ENCODE measurements at places on chromosomes 2 and 18. TPM values are rescaled to one million over a fixed set of nuclear protein-coding genes. Genes with fewer than 3 reads are reported as not detected.

- H3K4me3 ChIP-seq, result no peak overlapping the region
- H3K36me3 ChIP-seq, result peaks cover 7% of the 10 kb centered on the region
- H3K27me3 ChIP-seq, result no peaks in the 10 kb centered on the region
- no peak overlapping the region for H3K27ac ChIP-seq
- DNase-seq, result no peak
- H3K4me1 ChIP-seq, result no peaks in the 10 kb centered on the region
Observed at GRCh38 chr2:179939259-179939658, 67.8 kb downstream of the CWC22 start.

- H3K27ac ChIP-seq, result no peak overlapping the region
- no peak for DNase-seq
- no peaks in the 10 kb centered on the region for H3K36me3 ChIP-seq
- H3K4me3 ChIP-seq, result no peak overlapping the region
- H3K27me3 ChIP-seq, result peaks cover 9% of the 10 kb centered on the region
- H3K4me1 ChIP-seq, result no peaks in the 10 kb centered on the region
Observed at GRCh38 chr2:45261746-45262145, 252.5 kb upstream of the SIX2 start.

GRCh38 chr2:147500819-147501395 lies 343.9 kb upstream of the ACVR2A start:
- no peaks in the 10 kb centered on the region for H3K4me1 ChIP-seq
- H3K27ac ChIP-seq, result no peak overlapping the region
- H3K36me3 ChIP-seq, result no peaks in the 10 kb centered on the region
- no peak for DNase-seq
- no peak overlapping the region for H3K4me3 ChIP-seq

DNA sequence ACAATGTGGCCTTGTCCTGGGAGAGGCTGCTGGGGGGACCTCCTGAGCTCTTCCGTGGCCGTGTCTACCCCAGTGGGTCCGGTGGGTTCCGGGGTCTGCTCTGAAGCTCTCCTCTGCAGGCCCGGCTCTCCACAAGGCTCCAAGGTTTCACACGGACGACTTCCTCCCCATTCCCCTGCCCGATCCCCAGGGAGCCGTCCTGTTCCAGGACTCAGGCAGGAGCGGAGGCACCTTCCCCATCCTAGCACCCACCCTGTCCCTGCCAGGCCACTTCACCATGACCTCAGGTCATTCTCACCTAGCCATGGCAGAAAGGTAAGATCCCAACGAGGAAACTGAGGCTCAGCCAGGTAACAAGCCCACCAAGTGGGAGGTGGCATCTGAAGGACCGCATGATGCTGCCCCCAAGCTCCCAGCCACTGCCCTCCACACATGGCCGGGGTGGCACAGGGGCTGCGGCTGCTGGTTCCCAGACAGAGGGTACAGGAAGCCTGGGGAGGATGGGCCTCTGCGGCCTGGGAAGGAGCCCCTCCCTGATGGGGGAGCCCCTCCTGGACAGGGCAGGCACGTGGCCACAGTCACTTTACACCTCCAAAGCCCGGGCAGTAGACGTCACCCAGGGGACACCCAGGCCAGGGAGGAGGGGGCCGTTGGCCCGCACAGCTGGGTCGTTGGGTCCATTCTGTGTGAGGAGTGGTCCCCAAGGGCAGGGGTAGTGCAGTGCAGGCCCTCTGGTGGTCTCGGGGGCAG lies 274.0 kb downstream of the NDUFA10 start:
- no peaks in the 10 kb centered on the region for H3K27me3 ChIP-seq
- H3K36me3 ChIP-seq, result no peaks in the 10 kb centered on the region
- H3K4me1 ChIP-seq, result no peaks in the 10 kb centered on the region
- no peak overlapping the region for H3K4me3 ChIP-seq
- DNase-seq, result no peak

- peak; percentile 36 for DNase-seq
- H3K27me3 ChIP-seq, result no peaks in the 10 kb centered on the region
- no peak overlapping the region for H3K4me3 ChIP-seq
- H3K4me1 ChIP-seq, result no peaks in the 10 kb centered on the region
- H3K27ac ChIP-seq, result no peak overlapping the region
Observed at GRCh38 chr2:102591491-102592045, 27.8 kb upstream of the SLC9A2 start.

GRCh38 chr2:190583507-190584337 lies 49.2 kb upstream of the NEMP2 start:
- no peaks in the 10 kb centered on the region for H3K27me3 ChIP-seq
- no peak overlapping the region for H3K4me3 ChIP-seq
- H3K4me1 ChIP-seq, result no peaks in the 10 kb centered on the region
- no peak overlapping the region for H3K27ac ChIP-seq
- DNase-seq, result peak; percentile 28

- H3K27ac ChIP-seq, result no peak overlapping the region
- DNase-seq, result no peak
- no peaks in the 10 kb centered on the region for H3K36me3 ChIP-seq
- no peaks in the 10 kb centered on the region for H3K27me3 ChIP-seq
- no peaks in the 10 kb centered on the region for H3K4me1 ChIP-seq
Observed at GRCh38 chr2:77443076-77443475, 79.1 kb downstream of the LRRTM4 start.

DNA sequence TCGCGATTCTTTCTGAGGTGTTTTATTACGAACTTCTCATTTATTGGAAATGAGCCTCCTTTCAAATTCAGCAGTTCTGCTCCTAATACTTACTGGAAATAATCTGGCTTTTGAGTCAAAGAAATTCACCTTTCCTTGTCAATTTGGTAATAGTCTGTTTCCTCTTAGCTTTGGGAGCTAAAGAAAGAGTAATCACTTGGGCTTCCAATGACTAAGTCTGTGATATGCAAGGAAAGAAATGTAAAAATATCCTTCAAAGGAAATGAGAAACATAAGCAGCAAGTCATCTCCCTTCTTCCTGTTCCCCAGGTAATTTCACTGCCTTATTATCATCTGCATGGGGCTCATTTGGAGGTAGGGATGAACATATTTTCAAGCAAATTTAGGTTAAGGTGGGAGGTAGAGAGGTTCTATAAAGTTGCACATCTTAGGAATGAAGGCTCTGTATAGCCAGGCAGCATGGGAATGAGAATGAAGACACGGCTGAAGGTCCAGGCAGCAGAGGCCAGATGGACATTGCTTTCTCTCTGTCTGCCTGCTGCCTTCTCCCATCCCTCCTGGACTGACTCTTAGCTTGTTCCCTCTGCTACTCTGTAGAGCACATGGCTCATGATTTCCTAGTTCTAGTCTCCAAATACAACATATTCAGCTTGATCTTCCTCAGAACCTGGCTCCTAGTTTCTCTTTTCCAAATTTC lies 1.0 kb downstream of the SPP2 start:
- H3K4me1 ChIP-seq, result no peaks in the 10 kb centered on the region
- no peak for DNase-seq
- H3K4me3 ChIP-seq, result no peak overlapping the region
- peaks cover 8% of the 10 kb centered on the region for H3K27me3 ChIP-seq
- H3K27ac ChIP-seq, result no peak overlapping the region

- H3K4me1 ChIP-seq, result no peaks in the 10 kb centered on the region
- no peaks in the 10 kb centered on the region for H3K36me3 ChIP-seq
- no peaks in the 10 kb centered on the region for H3K27me3 ChIP-seq
- H3K27ac ChIP-seq, result no peak overlapping the region
Observed at GRCh38 chr2:8282858-8283252, 399.0 kb upstream of the ID2 start.

GRCh38 chr2:234235191-234235590 lies 184.7 kb downstream of the SPP2 start:
- H3K27me3 ChIP-seq, result no peaks in the 10 kb centered on the region
- no peak for DNase-seq
- H3K4me3 ChIP-seq, result no peak overlapping the region
- no peaks in the 10 kb centered on the region for H3K4me1 ChIP-seq
- H3K27ac ChIP-seq, result no peak overlapping the region

GRCh38 chr2:12127638-12128037 lies 381.2 kb downstream of the LPIN1 start:
- no peaks in the 10 kb centered on the region for H3K27me3 ChIP-seq
- H3K4me1 ChIP-seq, result no peaks in the 10 kb centered on the region
- no peak for DNase-seq
- no peak overlapping the region for H3K27ac ChIP-seq
- H3K4me3 ChIP-seq, result no peak overlapping the region
- H3K36me3 ChIP-seq, result no peaks in the 10 kb centered on the region

GRCh38 chr18:4134700-4135099 lies 320.4 kb downstream of the DLGAP1 start:
- H3K36me3 ChIP-seq, result no peaks in the 10 kb centered on the region
- H3K4me1 ChIP-seq, result no peaks in the 10 kb centered on the region
- H3K27ac ChIP-seq, result no peak overlapping the region
- no peak overlapping the region for H3K4me3 ChIP-seq
- H3K27me3 ChIP-seq, result no peaks in the 10 kb centered on the region
- no peak for DNase-seq

- H3K4me1 ChIP-seq, result no peaks in the 10 kb centered on the region
- no peak overlapping the region for H3K27ac ChIP-seq
- no peaks in the 10 kb centered on the region for H3K36me3 ChIP-seq
Observed at GRCh38 chr2:203983064-203983715, 46.6 kb downstream of the ICOS start.

DNA sequence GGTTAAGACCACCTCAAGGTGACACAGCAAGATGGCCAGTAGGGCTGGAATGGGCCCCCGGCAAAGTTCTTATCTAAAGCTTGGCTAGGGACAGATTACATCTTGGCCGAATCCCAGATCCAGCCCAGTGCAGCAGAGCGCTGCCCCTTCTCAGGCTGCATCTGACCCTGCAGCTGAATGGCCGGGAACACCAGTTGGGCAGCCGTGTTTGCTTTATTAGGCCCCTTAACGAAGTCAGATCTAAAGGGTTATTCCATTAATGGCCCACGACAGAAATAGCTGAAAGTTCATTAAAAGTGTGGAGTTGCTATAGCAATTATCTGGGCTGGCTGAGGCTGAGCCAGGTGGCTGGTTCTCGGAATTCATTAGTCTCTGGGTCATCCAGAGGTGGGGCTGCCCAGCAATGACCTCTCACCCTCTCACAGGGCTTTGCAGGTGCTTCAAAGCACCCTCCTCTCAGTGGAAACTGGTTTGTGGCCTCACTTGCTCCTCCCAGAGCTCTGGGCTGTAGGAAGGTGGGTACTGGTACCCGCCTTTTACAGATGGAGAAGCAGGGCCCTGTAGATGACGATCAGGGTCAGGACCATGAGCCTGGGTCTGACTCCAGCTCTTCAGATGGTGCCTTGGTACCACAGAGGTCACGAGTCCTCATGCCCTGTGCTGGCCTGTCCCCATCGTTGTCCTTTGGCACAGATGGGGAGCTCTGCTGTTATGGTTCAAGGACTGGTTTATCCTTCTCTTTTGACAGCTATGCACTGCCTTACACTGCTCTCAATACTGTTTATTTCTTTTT lies 68.8 kb downstream of the EMX1 start:
- no peak overlapping the region for H3K4me3 ChIP-seq
- H3K4me1 ChIP-seq, result no peaks in the 10 kb centered on the region
- no peak overlapping the region for H3K27ac ChIP-seq
- DNase-seq, result no peak
- no peaks in the 10 kb centered on the region for H3K36me3 ChIP-seq

- no peaks in the 10 kb centered on the region for H3K36me3 ChIP-seq
- no peak overlapping the region for H3K4me3 ChIP-seq
- H3K27me3 ChIP-seq, result no peaks in the 10 kb centered on the region
Observed at GRCh38 chr2:20481798-20482405, 35.0 kb downstream of the RHOB start.

GRCh38 chr18:32937597-32937996 lies 164.8 kb upstream of the KLHL14 start:
- no peak overlapping the region for H3K4me3 ChIP-seq
- DNase-seq, result no peak
- H3K36me3 ChIP-seq, result no peaks in the 10 kb centered on the region
- no peaks in the 10 kb centered on the region for H3K27me3 ChIP-seq

- no peaks in the 10 kb centered on the region for H3K4me1 ChIP-seq
- no peak overlapping the region for H3K27ac ChIP-seq
- DNase-seq, result no peak
- H3K36me3 ChIP-seq, result no peaks in the 10 kb centered on the region
Observed at GRCh38 chr18:5424903-5425664, 118.7 kb downstream of the EPB41L3 start.

- H3K4me3 ChIP-seq, result no peak overlapping the region
- H3K4me1 ChIP-seq, result no peaks in the 10 kb centered on the region
- no peaks in the 10 kb centered on the region for H3K36me3 ChIP-seq
- H3K27ac ChIP-seq, result no peak overlapping the region
- no peak for DNase-seq
Observed at GRCh38 chr2:16325016-16325975, 340.3 kb downstream of the CYRIA start.

DNA sequence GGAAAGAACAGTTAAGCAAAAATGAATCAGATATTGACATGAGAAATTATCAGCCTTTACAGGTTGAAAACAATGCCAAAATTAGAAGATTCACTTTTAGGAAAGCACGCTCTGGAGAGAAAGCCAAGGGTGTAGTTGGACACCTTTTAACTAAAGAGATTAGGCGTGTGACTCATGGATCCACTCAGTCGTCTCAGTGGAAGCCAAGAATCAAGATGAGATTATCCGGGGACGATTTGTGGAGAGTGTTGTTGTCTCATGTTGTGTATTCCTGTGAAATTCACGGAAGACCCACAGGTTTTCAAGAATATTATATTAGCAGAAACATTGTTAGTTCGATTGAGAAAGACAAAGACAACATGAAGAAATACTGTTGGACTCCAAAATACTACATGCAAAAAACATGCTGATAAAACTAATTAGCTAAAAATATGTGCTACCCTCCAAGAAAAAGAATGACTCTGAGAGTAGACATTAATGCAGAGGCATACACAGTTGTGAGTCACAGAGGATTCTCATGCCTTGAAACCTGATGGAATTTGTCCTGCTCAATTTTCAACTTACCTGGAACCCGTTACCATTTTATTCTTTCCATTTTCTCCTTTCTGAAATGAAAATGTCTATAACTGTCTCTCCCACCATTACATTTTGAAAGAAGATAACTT lies 192.1 kb upstream of the RND3 start:
- H3K36me3 ChIP-seq, result no peaks in the 10 kb centered on the region
- no peaks in the 10 kb centered on the region for H3K27me3 ChIP-seq
- DNase-seq, result no peak
- H3K4me1 ChIP-seq, result no peaks in the 10 kb centered on the region
- H3K27ac ChIP-seq, result no peak overlapping the region

The TUBB8B gene
- not detected for total RNA-seq

The DES gene
- total RNA-seq, result 101 TPM

The CXCR1 gene
- 1.7 TPM for total RNA-seq

The ME2 gene
- total RNA-seq, result 61.7 TPM

The CHRNG gene
- total RNA-seq, result not detected

The GAL3ST2 gene
- not detected for total RNA-seq

The LYG2 gene
- not detected for total RNA-seq

The QPCT gene
- 16.6 TPM for total RNA-seq

The RFTN2 gene
- total RNA-seq, result 4.5 TPM

The CXXC1 gene
- total RNA-seq, result 57.4 TPM

Data from left lung (tissue), 14 donors.